Activated naive CD4-positive, alpha-beta T cell (primary cell): ENCODE measurements at places on chromosomes 13 and 19.

DNA sequence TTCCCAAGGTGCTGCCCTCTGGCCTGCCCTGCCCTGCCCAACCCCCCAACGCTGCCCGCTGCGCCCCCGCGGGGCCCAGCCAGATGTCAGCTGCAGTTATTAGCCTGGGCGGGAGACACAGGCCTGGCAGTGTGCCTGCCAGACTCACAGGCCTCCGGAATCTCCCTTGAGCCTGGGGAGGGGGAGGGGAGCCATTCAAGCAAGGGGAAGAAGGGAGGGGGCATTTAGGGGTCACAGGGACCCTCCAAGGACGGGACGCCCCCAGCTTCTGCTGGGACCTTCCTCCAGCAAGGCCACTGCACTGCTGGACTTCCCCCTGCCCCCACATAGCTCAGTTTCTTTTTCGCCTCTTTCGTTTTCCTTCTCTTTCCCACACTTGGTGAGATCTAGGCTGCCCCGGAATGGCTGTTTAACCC lies 2.6 kb upstream of the JUNB start:
- no peak for DNase-seq

DNA sequence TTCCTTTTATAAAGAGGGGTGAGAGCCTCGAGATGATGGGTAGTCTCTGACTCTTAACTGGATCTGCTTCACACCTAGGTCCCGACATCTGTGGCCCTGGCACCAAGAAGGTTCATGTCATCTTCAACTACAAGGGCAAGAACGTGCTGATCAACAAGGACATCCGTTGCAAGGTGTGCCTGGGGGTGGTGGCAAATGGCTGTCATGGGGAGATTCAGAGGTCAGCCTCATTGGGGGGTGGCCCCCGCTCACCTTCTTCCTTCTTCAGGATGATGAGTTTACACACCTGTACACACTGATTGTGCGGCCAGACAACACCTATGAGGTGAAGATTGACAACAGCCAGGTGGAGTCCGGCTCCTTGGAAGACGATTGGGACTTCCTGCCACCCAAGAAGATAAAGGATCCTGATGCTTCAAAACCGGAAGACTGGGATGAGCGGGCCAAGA lies 1.6 kb downstream of the CALR start:
- DNase-seq, result no peak

DNA sequence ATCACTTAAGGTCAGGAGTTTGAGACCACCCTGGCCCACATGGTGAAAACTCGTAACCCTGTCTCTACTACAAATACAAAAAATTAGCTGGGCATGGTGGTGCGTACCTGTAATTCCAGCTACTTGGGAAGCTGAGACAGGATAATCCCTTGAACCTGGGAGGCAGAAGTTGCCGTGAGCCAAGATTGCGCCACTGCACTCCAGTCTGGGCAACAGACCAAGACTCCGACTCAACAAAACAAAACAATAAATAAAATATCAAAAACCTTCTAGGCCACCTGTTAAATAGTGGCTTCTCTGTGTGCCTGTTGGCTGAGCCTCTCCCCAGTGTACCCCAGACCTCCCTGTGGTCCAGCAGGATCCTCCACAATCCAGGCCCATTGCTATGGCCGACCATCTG lies 3.3 kb upstream of the PSMD8 start:
- no peak for DNase-seq

DNA sequence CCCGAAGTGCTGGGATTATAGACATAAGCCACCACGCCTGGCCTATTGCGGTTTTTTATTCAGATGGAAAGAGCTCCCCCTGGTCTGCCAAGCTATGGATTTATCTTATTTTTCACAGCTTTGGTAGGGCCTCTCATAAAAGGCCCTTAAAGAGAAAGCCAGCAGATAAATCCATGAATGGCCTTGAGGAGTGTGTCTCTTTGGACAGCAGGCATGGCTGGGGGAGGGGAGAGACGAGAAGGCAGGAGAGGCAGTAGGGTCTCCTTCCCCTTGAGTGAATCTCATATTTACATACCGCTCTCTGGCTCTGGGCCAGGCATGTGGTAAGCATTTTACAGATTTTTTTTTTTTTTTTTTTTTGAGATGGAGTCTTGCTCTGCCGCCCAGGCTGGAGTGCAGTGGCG lies 25.2 kb downstream of the MARK4 start:
- no peak for DNase-seq

- DNase-seq, result no peak
Observed at GRCh38 chr13:29402166-29402636, 193.3 kb downstream of the SLC7A1 start.

DNA sequence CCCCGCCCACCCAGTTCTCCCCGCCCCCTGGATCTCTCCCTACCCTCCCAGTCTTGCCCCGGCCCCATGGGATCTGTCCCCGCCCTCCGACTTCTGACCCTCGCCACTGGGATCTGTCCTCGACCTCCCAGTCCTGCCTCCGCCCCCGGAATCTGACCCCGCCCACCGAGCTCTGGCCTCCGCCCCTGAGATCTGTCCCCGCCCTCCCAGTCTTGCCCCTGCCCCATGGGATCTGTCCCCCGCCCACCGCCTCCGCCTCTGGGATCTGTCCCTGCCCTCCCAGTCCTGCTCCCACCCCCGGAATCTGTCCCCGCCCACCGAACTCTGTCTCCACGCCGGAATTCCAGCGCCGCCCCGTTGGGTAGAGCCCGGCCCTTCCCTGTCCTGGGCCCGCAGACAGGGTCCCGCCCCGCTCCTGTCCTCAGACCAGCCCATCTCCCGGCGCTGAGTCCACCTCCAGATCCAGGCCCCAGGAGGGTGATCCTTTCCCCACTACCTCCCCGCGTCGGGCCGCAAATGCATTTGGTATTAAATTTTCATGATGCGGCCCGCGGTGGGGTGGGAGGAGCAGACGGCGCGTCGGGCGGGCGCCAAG lies 1.5 kb upstream of the SLC17A7 start:
- peak; percentile 39 for DNase-seq

- no peak for DNase-seq
Observed at GRCh38 chr13:113724016-113724758, 34.8 kb upstream of the TMEM255B start.
